ENCODE measurements at places on chromosomes 6 and 20. TPM values are rescaled to one million over a fixed set of nuclear protein-coding genes. Genes with fewer than 3 reads are reported as not detected.

Gene PLCG1
- total RNA-seq = 18.1 TPM

Gene BCAS1
- 0.85 TPM for total RNA-seq

Gene DUSP15
- 0.93 TPM for total RNA-seq

Gene BLTP3A
- total RNA-seq = 9.3 TPM

Gene HINT3
- 11.8 TPM for total RNA-seq

Gene PTK6
- total RNA-seq = 0.61 TPM

Gene LY6G6D
- not detected for total RNA-seq

Gene TRIM31
- 0.16 TPM for total RNA-seq

Gene RAMACL
- total RNA-seq = 2.9 TPM

Gene TINAG
- total RNA-seq = not detected

Gene RUNX2
- total RNA-seq = 0.47 TPM

Gene FGD2
- total RNA-seq = 13.2 TPM

Gene KIF3B
- total RNA-seq = 23.7 TPM

Data from pancreas (tissue), 10 donors.